NCI-H1417 treated with DMSO at 0.1 percent for 48 hours (cell line): ENCODE measurements at places on chromosomes 7 and 10.

DNA sequence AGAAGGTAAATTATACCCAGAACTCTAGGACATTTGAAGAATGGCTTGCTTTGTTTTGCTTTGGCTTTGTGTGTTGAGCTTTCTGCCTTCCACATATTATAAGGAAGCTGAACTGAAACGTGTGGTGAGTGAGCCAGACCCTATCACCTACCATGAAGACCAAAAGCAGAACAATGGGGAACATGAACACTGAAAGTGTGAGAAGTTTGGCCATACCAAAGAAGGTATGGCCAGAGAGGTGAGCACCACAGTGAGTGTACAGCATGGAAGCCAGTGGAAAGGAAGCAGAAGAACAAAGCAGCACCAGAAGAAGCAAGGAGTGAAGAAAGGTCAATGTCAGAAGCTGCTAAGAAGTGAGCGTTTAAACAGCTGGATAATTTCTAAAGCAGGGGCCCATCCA, 59.7 kb upstream of the CCDC71L start:
- DNase-seq = no peak

DNA sequence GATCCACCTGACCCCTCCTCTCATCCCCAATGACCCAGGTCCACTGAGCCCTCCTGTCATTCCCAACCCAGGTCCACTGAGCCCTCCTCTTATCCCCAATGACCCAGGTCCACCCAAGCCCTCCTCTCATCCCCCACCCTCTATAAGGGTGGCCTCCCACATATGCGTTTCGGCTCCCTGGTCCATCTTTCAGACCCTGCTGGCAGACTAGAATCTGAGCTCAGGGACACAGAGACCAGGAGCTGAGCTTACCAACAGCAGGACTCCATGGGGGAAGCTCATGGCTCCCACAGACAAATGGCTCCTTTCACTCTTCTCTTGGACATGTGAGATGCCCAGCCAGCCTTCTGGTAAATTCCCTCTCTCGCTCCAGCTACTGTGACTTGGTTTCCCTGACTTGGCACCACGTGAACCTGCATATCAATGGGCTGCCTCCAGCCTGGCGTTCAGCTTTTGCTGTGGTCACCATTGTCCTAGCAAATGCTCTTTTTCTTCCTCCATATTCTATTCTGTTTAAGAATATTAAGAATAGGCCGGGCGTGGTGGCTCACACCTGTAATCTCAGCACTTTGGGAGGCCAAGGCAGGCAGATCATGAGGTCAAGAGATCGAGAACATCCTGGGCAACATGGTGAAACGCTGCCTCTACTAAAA, 24.8 kb upstream of the INPP5A start:
- no peak for DNase-seq

GRCh38 chr7:150377635-150378034, 1.5 kb upstream of the ZNF775 start:
- DNase-seq = no peak

DNA sequence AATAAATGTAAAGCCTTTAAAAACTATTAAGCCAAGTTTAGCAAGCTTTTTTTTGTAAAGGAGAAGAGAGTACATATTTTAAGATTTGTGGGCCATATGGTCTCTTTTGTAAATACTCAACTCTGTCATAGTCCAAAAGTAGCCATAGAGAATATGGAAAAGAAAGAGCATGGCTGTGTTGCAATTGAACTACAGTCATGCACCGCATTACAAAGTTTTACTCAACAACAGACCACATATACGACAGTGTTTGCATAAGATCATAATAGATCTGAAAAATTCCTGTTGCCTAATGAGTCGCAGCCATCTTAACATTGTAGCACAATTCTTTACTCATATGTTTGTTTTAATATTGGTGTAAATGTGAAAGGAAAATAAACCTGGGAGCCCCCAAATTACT, 440.8 kb downstream of the HTR7 start:
- no peak for DNase-seq

DNA sequence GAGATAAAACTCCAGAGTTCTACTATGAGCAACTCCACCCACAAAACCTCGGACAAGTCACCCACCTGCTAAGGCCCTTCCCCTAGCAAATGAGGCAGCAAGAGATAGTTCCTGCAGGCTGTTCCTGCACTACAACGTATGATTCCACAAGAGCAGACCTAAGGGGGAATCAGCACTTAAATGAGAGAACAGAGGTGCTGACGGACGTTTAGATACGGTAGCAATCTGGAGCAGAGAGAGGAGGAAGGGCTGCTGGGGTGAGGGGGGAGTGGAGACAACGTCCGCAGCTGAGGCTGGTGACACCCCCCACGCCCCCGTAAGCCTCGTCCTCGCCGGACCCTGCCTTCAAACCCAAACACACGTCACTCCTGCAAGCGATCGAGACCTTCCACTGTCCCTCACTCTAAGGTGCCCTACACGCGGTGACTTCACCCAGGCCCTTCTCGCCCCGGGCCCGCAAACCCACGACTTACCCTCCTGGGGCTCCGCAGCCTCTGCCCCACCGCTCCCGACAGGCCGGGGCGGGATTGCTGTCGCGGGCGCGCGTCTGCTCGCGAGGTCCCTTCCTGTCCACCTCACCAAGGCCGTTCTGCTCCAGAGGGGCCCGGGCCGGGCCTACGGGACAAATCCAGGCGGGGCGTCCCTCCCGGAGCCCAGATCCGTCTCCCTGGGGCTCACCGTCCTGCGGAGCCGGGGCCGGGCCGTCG, 635 bp downstream of the ZNF12 start:
- DNase-seq = no peak

GRCh38 chr10:80268266-80268665, 21.2 kb downstream of the MAT1A start:
- DNase-seq = no peak

GRCh38 chr7:57415730-57416129, 34.2 kb upstream of the ZNF716 start:
- no peak for DNase-seq

DNA sequence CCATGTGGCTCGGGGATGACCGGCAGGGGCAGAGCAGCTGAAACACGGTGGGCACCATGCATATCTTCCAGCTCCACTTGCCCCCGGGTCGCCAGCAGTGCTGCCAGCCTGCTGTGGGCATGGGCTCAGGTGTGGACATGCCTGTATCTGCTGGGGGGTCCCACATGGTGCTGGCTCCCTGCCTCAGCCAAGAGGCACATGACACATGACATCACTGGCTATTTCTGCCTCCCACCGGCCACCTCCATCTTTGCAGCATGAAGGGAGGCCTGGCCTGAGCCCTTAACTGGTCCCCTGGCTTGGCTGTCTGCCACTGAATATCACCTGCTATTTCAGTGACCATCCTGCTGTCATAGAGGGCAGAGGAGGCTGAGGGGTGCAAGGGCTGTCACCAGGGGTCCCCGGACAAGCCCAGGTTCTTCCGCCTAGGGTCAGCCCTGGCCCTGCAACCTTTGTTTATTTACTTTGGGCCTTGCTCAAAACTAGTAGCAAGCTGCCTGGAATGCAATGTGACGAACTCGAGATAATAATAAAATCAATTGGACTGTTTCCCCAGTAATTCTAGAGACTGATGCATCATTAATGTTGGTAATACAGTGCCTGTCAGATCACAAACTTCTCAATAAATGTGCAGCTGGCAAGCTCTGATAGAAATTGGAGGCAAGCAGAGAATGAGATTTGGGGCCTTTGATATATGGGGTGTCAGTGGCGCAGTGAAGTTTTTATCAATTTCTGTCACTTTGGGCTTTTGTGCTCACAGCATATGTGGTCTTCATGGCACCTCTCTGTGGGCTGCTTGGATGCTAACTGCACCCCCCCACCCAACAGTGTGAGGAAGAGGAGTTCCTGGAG, 28.5 kb downstream of the ZMIZ1 start:
- DNase-seq = no peak

- DNase-seq = no peak
Observed at GRCh38 chr10:121539786-121540185, 58.5 kb downstream of the FGFR2 start.

GRCh38 chr7:35617041-35617440, 77.9 kb downstream of the HERPUD2 start:
- no peak for DNase-seq

DNA sequence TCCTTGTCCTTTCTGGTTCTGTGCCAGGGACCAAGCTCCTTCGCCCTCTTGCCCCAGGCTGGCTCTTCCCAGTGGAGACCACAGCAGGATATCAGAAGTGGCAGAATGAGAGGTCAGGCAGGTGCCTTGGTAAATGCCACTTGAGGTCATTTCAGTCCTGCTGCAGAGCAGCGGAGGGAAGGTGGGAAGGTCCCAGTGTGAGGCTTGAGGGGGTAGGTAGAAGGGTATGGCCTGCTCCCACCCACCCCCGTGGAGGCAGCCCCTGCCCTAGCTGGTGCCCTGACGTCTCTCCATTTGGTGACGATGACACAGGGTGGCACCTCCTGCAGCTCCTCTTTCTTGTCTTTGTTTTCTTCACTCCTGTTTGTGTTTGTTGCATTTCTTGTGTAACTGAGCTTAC, 538.8 kb downstream of the TCERG1L start:
- no peak for DNase-seq

DNA sequence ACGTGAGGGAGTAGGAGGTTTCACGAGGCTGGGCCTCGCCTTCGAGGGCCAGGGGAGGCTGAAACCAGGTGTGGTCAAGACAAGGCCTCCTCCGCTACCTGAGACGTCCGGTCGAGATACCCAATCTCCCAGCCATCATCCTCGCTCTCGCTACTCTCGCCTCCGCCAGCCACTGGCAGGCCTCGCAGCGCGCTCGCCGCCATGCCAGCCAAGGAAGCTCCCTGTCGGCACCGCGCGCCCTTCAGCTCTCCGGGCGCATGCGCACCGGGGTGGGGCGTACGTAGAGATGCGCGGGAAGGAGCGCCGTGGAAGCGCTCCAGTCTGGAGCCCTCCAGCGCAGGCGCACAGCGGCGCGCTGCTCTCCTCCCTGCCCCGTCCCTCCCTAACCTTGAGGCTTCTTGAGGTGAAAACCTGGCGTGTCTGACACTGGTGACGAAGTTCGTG, at the start of gene ASZ1:
ASZ1 (minus strand) TSS at position 236 of the 444 bp plus-strand sequence; CDS start at position 203, 33 bp downstream.
- no peak for DNase-seq

GRCh38 chr10:32938554-32939061, 19.4 kb downstream of the ITGB1 start:
- DNase-seq = no peak

DNA sequence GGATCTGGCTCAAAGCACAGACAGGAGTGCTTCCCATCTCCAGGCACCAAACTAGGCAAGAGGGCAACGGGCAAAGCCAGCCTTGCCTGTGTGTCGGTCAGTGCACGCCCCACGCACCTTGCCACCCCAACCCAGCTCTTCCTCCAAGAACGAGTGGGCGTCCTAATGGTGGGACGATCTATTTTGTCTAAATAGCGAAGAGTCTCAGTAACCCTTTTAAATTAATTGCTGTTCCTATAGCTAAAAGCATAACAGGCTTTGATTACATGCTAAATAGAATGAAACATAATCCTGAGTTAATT, 12.2 kb downstream of the EN2 start:
- no peak for DNase-seq

DNA sequence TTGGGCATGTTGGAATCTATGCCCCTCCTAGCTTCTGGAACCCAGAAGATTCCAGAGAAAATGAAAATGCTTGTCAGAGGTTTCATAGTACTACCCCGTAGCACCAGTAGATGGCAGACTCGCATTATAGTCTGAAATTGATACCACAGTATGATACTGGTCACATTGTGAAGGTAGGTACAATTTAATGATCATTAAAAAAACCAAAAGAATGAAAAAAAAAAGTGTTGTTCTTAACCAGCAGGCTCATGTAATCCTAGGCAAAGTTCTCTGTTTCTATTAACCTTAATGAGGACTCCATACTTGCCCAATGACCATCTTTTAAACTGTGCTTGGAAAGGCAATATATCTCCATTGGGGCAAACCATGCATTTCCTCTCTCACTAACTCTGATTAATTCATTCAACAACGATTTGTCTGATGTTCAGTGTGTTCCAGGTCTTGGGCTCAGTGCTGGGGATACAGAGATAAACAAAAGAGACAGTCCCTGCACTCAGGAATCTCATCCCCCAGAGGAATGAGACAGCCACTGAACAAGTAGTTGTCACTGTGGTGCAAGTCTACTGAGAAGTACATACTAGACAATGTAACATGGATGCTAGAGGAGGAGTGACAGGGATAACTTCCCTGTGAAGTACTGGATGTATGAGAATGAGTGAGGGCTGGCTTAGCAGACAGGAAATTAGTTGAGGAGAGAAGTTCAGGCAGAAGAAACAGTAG, 223.5 kb upstream of the PHYHIPL start:
- no peak for DNase-seq

- no peak for DNase-seq
Observed at GRCh38 chr7:121916211-121916610, 43.2 kb downstream of the PTPRZ1 start.

DNA sequence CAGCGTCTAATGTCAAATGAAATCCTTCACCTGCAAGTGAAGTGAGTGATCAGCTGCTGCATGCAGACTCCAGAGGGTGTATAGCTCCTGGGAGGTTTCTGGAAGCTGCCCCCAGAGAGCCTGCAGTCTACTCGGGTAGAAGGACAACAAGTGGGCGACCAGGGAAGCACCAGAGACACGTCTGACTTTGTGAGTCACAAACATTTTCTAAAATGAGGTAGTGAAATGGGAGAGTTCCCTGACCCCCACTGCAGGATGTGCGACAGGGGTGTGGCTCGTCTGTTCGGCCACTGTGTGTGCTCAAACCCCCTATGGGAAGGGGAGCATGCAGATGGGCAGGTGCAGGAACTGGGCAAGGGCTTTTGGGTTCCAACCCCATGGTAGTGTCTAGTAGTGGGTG, 177.1 kb upstream of the PRKCQ start:
- no peak for DNase-seq

- no peak for DNase-seq
Observed at GRCh38 chr7:142088022-142088714, 23.4 kb upstream of the MGAM2 start.

DNA sequence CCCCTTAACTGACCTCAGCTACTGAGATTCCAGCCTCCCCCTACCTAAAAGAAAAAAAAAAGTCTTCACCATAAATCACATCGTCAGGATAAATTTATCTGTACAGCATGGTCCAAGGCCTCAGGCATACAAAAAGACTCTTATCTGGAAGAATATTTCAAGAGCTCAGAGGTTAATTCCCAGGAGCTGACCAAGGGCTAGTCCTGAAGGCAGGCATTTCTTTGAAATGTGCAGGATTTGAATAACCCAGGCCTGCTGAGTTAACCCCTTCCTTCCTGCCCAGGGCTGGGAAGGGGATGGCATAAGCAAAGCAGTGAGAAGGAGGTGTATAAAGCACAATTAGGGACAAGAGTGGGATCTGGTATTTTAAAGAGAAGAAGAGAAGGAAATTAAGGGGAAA, 111.2 kb downstream of the RNLS start:
- no peak for DNase-seq

DNA sequence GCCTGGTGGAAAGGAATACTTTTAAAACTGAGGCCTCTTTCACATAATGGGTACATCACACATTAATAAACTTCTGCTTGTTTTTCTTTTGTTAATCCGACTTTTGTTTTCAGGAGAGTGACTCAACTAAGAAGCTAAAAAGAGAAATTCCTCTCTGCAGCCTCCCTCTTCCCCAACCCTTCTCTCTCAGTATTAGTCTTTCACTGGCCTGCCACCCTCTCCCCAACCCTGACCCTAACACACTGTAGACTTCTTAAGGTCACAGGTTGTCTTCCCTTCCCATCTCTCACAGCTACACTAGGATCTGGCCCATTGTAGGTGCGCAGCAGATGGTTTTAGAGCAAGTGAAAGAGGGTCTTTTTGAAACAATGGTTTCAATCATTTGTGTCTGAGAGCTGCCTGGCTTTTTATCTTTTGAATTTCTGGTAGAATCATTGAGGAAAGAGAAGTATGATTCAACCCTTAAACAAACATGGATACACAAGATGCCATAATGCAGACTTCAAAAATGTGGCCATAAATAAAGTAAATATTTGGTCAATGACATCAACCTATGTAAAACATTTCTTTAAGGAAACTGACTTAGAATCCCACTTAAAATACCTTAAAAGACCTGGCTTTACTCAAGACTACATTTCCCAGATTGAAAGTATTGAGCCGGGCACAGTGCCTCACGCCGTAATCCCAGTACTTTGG, 17.9 kb upstream of the FFAR4 start:
- no peak for DNase-seq
